ENCODE measurements at places on chromosomes 1 and 21. TPM values are rescaled to one million over a fixed set of nuclear protein-coding genes. Genes with fewer than 3 reads are reported as not detected.

The NEGR1 gene
- total RNA-seq: 2.3 TPM

The SHISAL2A gene
- total RNA-seq: not detected

The TEKT2 gene
- total RNA-seq: not detected

The CFAP298 gene
- total RNA-seq: 44.5 TPM

The SGIP1 gene
- 3.7 TPM for total RNA-seq
